ENCODE measurements at places on chromosomes 2 and 18.
A peak's percentile ranks its signal among the peaks of the same experiment; 100 is the strongest.

- DNase-seq = no peak
Observed at GRCh38 chr2:1891971-1892486, 147.7 kb upstream of the PXDN start.

GRCh38 chr2:32504877-32505478, 122.9 kb upstream of the TTC27 start:
- no peak for DNase-seq

GRCh38 chr2:62705859-62706720, 577 bp downstream of the EHBP1 start:
- peak; percentile 38 for DNase-seq

DNA sequence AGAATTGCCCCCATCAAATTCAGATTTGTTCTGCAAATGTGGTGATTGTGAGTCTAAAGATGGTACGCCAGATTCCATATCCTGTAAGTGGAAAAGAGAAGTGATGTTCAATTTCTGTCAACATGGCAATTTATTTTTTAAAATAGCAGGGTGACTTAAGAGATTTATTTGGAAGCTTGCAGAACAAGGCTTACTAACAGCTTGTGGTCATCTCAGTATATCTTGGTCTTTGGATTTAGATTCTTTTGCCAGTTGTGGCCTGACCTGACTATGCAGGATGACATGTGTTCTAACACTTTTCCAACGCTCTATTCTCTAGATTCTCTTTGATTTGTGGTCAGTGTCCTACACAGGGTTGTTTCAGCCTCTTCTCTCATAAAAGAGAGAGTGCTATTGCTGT, 74.4 kb downstream of the MAP3K20 start:
- DNase-seq = peak; percentile 84

DNA sequence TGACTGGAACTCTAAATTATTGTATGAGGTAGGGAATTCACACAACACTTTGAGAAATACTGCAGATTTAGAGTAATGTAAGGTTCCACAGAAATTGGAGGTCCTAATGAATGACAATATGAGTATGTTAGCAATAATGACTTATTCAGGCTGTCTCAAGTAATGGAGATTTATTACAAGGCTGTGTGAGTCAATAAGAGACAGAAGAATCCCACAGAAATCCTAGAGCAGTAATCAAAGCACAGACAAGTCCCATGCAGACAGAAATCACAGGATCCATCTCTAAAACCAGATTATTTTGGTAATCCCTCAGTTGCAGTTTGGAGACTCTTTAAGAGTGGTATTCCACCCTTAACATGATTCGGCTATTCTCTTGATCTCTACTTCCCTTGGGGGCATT, 83.6 kb downstream of the FAM161A start:
- no peak for DNase-seq

- no peak for DNase-seq
Observed at GRCh38 chr2:128594953-128595677, 276.4 kb upstream of the HS6ST1 start.

DNA sequence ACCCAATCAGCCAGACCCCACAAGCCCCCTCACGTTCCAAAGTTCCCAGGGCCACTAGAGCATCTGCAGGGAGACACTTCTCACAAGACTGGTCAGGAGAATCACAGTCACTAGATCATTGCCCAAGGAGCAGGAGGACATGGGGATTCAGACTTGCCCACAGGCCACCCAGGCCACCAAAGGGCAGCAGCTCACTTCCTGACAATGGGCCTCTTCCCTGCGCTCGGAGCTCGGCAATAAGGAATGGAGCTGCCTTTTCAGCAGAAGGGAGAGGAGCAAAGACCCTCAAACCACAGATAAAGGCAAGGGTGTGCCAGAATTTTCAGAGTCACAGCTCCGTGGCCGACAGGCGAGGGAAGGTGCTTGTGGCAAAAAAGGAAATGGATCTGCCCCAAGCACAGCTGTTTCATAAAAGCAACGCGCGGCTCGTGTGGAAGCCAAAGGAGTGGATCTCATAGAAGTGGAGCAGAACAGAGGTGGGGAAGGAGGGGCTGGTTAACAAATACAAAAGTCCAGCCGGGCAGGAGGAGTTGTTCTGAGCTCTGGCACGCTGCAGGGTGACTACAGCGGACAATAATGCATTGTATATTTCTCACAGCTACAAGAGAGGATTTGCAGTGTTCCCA, 72.1 kb downstream of the EDAR start:
- DNase-seq = peak; percentile 5

GRCh38 chr2:188391354-188391753, 99.7 kb downstream of the GULP1 start:
- DNase-seq = peak; percentile 26

DNA sequence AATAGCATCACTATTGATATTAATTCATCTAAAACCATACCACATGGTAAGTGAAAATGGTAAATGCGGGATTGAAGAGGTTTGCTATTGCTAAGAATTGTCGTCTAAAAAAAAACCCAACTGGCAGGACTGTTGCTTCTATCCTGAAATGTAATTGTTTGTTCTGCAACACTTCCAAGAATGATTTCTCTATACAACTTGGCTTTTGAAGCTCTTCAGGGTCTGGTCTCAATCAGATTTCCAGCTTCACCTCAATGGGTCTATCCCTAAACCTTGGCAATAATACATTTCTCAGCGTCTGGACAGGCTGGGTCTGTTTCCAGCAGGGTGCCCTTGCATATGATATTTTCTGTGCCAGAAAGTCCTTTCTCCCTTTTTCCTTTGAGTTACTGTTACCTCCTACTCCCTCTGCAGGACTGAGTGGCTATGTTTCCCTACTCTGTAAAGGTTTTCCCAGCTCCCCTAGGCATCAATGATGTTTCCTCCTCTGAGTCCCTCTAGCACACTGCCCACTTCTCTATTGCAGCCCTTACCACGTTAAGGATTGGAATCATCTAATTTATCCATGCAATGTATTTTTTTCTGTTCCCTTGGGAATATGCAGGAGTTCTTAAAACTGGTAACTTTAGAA, 118.2 kb upstream of the REV1 start:
- no peak for DNase-seq

DNA sequence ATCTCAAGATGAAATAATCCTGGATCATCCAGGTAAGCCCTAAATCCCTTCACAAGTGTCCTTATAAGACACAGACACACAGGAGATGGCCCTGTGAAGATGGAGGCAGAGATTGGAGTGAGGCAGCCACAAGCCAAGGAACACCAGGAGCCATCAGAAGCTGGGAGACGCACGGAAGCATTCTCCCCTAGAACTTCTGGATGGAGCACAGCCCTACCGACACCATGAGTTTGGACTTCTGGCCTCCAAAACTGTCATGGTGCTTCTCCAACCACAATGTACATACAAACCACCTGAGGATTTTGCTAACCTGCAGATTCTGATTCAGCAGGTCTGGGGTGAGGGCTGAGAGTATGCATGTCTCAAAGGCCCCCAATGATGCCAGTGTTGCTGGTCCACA, 42.5 kb downstream of the ADD2 start:
- DNase-seq = no peak

DNA sequence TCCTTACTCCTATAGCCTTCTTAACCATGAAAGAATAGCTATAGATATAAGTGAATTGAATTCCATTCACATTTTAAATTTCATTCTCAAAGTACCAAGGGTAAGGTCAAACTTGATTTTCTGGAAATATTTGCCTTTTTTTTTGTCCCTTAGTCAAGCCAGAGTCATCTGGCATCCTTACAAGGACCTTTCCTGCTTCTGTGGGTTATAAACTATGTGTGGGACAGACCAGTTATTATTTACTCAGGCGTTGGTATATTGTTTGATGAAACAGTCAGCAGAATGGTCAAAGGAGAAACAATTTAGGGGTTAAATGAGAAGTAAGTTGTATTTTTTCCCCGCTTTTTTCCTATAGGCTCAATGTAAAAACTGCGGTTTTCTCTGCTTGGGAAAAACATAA, 1103.2 kb upstream of the ZEB2 start:
- DNase-seq = peak; percentile 45

DNA sequence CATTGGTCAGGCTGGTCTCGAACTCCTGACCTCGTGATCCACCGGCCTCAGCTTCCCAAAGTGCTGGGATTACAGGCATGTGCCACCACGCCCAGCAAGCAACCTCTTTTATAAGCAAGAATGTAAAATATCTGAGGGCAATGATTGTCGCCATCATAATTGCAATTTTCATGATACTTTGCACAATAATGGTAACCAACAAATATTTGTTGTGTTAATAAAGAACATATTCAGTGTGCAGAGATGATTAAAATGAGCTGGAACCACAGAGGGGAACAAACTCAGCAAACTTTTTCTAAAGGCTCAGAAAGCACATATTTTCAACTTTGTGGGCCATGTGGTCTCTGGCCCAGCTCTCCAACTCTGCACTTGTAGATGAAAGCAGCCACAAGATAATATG, 115.2 kb upstream of the SIX2 start:
- DNase-seq = no peak

DNA sequence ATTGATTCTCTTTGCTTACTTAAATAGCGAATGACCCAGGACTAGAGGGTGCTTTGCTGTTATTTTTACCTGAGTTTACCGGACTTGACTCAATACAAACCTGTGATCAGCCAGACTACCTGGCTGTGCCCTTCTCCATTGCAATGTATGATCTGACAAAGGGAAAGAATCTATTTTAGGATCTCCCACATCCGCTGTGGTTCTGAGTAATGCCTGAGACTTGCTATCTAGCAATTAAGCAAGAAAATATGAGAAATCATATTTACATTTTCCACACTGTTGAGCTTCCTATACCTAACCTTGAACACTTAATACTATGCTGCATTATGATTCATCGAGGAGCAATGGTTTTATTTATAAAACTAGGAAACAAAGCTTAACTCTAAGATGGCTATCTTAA, 215.2 kb downstream of the RAD51AP2 start:
- peak; percentile 93 for DNase-seq

- no peak for DNase-seq
Observed at GRCh38 chr2:20812779-20813178, 10.1 kb downstream of the LDAH start.

GRCh38 chr2:98778741-98779483, 48.0 kb upstream of the MGAT4A start:
- DNase-seq = no peak

DNA sequence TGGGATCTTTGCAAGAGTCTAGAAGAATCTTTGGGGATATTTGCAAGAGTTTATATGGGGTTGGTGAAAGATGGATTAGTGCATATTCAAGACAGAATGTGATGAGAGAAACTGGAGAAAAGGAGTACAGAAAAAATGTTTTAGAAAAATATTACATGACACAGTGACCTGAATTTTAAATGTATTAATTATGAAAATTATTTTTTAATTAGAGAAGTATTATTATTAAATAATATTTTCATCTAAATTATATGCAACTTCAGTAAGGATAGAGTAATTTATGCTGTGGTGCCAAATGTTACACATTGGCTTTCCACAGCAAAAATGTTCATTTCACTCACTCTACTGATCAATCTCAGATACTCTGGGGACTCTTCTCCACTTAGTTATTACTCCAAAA, 1442.8 kb upstream of the SLC39A10 start:
- no peak for DNase-seq

- DNase-seq = peak; percentile 38
Observed at GRCh38 chr2:138632066-138632620, 130.6 kb downstream of the SPOPL start.

DNA sequence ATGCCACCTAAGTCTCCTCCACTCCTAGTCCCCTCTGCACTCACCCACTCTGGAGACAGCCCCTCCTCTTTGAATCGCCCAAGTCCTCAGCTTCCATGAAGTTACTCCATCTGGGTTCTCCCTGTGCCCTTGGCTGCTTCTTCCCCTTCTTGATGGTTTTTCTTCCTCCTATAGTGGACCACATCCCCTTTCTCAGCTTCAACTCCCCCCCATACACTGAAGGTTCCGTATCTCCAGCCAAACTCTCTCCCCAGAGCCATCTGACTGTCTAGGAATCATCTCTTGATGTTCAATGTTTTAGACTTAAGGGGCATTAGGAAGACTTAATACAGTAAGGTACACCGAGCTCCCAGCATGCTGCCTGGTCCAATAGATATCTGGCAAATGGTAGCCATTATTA, 39.6 kb downstream of the EMX1 start:
- DNase-seq = no peak

DNA sequence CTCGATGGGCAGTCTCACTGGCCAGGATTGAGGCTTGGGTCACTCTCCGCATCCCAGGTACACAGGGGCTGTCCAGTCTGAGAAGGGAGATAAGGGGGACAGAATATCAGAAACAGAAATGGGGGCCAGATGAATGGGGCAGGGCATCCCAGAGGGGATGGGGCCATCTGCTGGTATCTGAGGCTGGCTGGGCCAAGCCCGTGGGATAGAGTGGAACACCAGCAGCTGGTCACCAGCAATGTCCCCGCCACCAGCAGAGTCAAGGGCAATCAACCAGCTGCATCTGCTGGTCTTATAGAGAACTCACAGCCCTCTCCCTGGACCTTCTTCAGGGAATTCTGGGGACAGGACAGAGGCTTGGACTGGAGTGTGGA, 128.8 kb upstream of the HAAO start:
- DNase-seq = no peak

- DNase-seq = peak; percentile 4
Observed at GRCh38 chr2:129847043-129847442, 132.4 kb upstream of the RAB6C start.

DNA sequence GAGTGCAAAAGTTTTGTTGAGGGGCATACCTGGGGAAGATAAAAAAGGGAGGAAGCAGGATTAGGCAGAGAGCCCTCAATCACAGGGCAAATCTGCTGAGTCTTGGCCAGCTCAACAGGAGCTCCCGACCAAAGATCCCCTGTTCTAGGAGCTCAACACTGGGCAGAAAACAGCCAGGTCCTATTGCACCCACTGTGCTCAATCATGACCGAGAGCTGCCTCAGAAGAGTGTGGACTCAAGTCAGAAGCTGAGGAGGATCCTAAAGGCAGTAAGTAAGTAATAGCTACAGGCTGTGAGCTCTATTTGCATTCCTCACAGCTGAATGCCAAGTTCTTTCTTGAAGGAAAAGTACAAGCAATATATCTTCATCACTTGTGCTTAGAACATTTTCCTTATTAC, 334.4 kb upstream of the NRP2 start:
- DNase-seq = no peak

- no peak for DNase-seq
Observed at GRCh38 chr18:47062471-47062870, 27.1 kb upstream of the ELOA2 start.

- DNase-seq = no peak
Observed at GRCh38 chr2:150859877-150860276, 372.4 kb upstream of the RND3 start.

- DNase-seq = no peak
Observed at GRCh38 chr18:75533950-75534349, 106.4 kb upstream of the SMIM21 start.

DNA sequence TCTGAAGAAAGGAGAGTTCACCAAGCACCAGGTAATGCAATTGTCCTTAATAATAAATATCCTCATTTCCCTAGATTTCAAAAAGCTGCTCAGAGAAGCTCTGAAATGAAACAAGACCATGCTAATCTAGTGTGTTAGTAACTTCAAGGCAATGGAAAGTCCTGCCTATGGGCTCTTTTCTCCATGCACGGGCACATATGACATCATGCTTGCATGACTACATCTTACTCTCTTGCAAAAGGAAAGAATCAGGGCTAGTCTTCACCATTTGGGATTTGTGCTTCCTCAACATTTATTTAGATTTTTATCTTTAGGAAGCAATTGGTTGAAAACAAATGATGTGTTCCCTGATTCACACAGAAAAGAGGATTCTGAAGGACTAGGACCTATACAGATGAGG, 204.0 kb upstream of the POU3F3 start:
- DNase-seq = no peak
